ENCODE measurements at places on chromosomes 12 and 14.

DNA sequence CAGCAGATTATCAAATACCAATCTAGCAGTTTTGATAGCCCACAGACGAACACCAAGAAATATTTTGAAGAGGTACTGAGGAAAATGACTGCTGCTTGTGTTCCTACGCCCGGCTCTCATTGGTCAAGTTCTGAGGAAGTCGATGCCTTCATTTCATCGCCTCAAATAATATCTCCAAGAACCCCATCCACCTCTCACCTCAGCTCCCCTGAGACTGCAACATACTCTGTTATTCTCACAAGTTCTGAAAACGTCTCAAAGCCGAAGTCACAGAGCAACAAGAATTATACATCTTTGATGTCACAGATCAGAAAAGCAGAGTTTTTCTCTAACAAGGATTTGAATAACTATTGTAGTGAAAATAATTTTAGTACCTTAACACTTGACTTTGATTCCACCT is 55.5 kb upstream of the BCAT1 start:
- no peak for DNase-seq

GRCh38 chr12:124581307-124582107 is 14.1 kb upstream of the NCOR2 start:
- DNase-seq: no peak

- no peak for DNase-seq
These were observed 10.0 kb downstream of the EML1 start for GRCh38 chr14:99803106-99803775.

DNA sequence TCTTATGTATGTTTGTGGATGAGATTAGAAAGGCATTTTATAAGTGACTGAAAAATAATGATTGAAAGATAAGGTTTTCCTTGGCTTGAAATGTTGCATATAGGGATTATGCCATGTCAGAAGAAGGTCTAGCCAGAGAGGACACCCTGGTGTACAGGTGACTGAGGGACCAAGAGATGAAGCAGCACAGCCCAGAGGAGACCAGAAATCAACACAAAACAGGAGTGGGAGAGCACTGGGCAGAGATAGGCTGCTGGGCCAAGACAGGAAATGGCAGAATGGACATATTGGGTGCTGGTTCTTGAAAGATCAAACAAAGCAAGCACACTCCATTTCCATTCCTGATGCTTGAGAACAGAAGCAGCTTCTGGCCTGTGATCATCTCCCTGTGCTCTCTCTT is 24.4 kb upstream of the FRMD6 start:
- DNase-seq: no peak

- no peak for DNase-seq
These were observed 14.9 kb upstream of the HEATR5A start for GRCh38 chr14:31435276-31435675.

DNA sequence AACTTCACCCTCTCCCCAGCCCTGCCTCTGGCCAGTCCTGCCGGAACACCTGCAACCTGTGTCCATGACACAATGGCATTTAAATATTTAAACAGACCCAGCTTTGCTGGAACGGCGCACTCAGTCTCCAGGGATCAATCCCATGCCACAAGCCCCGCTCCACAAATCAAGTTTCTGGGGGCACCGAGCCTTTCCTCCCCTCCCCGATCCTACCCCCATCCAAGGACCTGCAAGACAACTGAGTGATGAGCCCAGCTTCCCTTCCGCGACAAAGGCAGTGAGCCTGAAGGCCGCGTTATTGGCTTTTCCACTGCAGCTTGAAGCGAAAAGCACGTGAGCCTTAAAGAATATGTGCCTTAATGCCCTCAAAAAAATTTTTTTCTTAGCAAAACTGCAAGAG is 185.7 kb downstream of the DPF3 start:
- no peak for DNase-seq

GRCh38 chr12:64061868-64062375 is 160.2 kb downstream of the KICS2 start:
- no peak for DNase-seq

- no peak for DNase-seq
These were observed 23.1 kb upstream of the HELB start for GRCh38 chr12:66279123-66279712.

GRCh38 chr14:75158843-75159614 is 17.4 kb downstream of the TMED10 start:
- peak; percentile 14 for DNase-seq

GRCh38 chr12:89476232-89476631 is 48.4 kb downstream of the GALNT4 start:
- DNase-seq: no peak

DNA sequence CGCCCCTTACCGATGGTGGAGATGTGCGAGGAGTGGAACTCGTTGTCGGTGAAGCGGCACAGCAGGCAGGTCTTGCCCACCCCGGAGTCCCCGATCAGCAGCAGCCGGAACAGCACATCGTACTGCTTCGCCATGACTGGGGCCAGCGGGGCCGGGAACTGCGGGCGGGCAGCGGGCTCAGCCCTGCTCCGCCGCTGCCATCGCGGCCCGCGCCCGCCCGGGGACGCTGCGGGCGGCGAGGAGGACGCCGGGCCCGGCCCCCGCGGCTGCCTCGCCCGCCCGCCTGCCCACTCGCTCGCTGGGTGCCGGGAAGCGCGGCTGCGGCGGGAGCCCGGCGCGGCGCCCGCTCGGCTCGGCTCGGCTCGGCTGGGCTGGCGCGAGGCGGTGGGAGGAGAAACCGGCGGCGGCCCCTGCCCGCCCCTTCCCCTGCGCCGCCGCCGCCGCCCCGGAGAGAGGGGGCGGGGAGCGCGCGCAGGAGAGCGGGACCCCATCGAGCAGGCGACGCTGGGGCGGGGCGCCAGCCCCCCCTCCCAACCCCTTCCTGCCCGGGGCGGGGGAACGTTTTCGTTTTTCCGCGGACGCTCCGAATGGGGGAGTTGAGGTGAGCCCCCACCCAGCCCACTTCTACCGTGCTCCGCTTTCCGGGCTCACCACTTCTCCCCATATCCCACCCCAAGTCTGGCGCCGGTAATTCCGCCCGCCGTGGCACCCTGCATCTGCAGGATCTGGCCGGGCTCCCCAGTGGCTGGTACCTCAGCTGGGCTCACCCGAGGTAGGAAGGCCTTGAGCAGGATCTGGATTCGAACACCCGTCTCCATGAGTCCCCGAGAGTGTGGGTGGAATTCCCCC is at the start of gene RAB15:
Gene RAB15 (minus strand): TSS at position 394 of the 849 bp plus-strand sequence. CDS start 260 bp downstream, at position 134.
- no peak for DNase-seq

- DNase-seq: no peak
These were observed 29.1 kb downstream of the MTHFD1 start for GRCh38 chr14:64417055-64417770.
